Fibroblast of villous mesenchyme (primary cell): ENCODE measurements at places on chromosomes 1 and 21. TPM values are rescaled to one million over a fixed set of nuclear protein-coding genes. Genes with fewer than 3 reads are reported as not detected.
A peak's percentile ranks its signal among the peaks of the same experiment; 100 is the strongest.

AADACL3 gene
- not detected in 2 replicates for total RNA-seq

GRCh38 chr1:1115136-1115785, 628 bp downstream of the C1orf159 start:
- DNase-seq, result no peak

DNA sequence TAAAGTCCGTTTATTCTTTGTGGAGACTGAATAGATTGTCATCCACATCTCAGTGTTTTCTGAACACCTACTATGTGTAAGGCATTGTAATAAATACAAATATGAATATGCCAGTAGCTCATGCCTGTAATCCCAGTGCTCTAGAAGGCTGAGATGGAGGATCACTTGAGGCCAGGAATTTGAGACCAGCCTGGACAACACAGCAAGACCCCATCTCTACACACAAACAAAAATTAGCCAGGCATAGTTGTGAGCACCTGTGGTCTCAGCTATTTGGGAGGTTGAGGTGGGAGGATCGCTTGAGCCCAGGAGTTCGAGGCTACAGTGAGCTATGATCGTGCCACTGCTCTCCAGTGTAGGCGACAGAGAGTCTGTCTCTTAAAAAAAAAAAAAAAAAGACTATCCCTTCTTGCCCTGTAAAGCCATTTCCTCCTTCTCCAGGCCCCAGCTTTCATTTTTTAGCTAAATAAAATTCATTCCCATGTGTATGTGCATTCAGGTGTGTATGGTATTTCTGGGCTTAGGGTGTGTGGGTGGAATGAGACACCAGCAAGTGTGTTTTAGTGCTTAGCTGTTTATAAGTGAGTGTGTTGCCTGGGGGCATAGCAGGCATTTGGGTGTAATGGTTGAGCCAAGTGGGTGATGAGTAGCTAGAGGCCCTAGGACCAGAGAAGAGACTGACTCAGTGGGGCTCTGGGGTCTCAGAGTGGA, 7.8 kb downstream of the CELSR2 start:
- DNase-seq, result no peak

GRCh38 chr1:41650028-41650880, 165.8 kb upstream of the EDN2 start:
- peak; percentile 61 for DNase-seq

PDPN gene
- 28.7 and 32.8 TPM in 2 replicates for total RNA-seq

DNA sequence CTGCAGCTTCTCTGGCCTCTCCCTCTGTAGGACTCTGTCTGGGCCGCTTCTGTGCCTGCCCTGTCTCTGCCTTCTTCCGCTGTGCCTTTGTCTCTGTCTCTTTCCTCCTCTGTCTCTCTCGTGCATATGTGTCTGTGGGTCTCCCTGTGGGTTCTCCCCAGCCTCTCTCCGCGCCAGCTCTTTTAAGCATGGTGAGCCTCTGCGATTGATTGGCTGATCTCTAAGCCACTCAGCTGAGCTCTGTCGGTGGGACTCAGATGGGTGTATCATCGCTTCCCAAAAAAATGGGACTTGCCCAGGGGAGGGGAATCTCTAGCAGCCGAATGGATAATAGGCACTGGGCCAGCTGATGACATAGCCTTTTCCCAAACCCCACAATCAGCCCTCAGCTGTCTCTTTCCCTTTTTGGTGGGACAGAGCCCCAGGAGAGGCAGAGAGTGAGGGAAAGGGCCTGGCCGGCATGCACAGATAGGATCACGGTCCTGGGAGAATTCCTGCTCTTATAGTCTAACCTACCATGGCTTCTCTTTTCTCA, at the start of gene ADAMTS4:
TSS of gene ADAMTS4 (minus strand) at position 158 of the 535 bp plus-strand sequence. CDS start 427 bp downstream, outside the sequence.
- peak; percentile 90 for DNase-seq

DNA sequence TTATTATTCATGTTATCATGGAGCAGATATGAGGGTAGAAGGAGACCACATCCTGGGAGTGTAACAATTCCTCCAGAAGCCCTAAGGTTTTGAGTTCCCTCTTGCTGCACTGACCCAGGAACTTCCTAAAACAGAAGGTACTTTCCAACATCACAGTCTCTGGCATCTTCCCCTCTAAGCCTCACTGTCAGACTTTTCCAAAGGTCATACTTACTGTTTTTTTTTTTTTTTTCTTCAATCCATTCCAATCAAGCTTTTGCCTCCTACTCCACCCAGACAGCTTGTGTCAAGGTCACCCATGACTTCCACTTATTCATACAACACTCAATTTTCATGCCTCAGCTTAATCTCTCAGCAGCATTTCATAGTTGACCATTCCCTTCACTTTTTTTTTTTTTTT, 18.4 kb upstream of the UQCRHL start:
- DNase-seq, result peak; percentile 33

- no peak for DNase-seq
Observed at GRCh38 chr1:213245260-213245910, 194.3 kb downstream of the RPS6KC1 start.
